Posterior cingulate gyrus (tissue), 11 donors: ENCODE measurements at places on chromosomes 2 and 18.

GRCh38 chr2:64640153-64641044 is 13.3 kb downstream of the SERTAD2 start:
- no peak for DNase-seq

DNA sequence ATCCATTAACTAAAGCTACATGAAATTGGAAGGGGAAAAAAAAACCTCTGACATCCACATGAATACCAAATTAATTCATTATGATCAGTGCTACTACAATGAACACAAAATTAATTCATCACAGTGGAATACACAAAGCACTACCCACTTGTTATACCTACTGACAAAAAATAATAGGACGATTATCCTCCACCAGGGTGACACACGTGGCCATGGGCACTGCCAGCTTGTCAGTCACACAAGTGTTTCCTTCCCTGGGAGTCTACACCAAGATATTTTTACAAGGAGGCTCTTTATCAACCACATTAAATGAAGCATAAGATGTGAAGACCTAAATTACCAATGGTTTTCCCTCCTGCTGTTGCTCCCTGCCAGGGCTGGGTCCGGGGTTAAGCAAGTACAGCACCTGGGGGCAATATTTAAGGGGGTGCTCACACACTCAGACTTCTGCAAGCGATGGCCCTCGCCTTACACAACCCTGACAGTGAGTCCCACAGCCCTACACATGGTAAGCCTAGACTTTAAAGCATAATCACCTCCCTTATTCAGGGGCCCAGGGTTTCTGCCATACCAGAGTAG is 90.1 kb downstream of the TCF4 start:
- no peak for DNase-seq

- DNase-seq, result no peak
These were observed 248.6 kb upstream of the SIX2 start for GRCh38 chr2:45257820-45258219.

- DNase-seq, result no peak
These were observed 3.1 kb upstream of the FAM171B start for GRCh38 chr2:186690786-186691185.

DNA sequence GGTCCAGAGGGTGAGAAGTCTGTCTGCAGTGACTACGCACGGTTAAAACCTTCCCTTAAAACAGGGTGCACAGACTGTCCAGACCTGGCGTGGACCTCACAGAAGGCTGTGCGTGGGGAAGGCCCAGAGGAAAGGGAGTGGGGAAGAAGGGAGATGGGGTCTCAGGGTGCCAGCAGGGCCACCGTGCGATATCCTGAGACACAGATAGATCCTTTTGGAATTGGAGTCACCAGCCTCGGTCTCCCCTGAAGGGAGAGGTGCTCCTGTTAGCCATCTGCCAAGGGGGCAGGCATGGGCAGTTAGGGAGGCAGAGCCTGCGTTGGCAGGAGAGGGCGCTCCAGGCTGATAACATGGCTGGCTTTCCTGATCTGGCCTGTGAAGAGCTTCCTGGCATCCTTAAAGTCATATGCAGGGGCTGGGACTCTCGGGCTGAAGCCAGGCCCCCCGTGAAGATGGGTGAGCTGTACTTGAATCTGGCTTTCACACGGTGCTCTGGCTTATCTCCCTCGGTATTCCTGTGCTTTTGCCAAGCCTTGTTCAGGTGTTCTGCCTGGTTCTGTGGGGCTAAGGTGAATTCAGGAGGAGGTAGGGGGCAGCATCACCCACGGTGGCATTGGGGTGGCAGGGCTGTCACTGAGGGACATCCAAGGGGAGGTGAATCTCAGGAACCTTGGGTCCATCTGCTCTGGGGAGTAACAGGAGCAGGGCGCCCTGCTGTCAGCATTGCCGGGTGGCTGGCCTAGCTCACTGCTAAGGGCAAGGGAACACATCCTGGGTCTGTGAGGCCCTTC is 107.2 kb upstream of the SMAD2 start:
- DNase-seq, result peak; percentile 7

GRCh38 chr2:112093216-112093615 is 38.1 kb downstream of the TMEM87B start:
- DNase-seq, result no peak
